SK-N-MC (cell line): ENCODE measurements at places on chromosomes 13 and 19.

- DNase-seq = no peak
Observed at GRCh38 chr19:10796653-10797052, 39.4 kb downstream of the TMED1 start.

- DNase-seq = no peak
Observed at GRCh38 chr13:48222358-48223301, 10.4 kb upstream of the ITM2B start.

DNA sequence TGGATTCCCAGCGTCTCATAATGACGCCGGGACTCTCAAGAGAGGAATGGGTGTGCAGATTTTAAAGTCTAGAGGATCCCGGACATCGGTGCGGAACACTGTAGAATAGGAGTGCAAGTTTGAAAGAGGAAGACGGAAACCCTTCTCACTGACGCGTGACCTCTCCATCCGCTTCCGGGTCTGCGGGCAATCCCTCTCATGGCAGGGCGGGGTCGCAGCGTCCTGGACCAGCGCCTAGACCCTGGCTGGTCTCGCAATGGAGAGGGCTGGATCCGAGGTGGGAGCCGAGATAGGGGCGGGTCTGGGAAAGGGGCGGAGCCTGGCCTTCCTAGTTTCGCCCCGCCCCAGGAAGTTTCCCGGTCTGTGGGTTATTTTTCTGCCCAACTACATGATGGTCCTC is 4.6 kb upstream of the ZNF845 start:
- DNase-seq = no peak

- DNase-seq = peak; percentile 16
Observed at GRCh38 chr19:38095411-38096308, 128.4 kb downstream of the DPF1 start.

DNA sequence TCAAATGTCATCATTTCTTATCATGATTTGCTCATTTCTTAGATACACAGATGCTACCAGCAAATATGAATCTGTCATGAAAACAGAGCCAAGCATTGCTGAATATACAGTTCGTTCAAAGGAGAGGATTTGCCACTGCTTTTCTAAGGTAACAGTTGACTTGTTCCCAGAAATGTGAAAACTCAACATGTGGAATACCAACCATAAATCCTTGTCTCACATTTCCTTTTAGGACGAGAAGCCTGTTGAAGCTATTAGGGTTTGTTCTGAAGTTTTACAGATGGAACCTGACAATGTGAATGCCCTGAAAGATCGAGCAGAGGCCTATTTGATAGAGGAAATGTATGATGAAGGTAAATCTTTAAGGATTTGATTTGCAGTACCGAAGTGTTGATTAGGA is 86.7 kb downstream of the DNAJC3 start:
- no peak for DNase-seq

GRCh38 chr13:47519626-47520025 is 481.4 kb downstream of the SUCLA2 start:
- DNase-seq = no peak

GRCh38 chr19:2627855-2628254 is 74.6 kb downstream of the GNG7 start:
- no peak for DNase-seq

DNA sequence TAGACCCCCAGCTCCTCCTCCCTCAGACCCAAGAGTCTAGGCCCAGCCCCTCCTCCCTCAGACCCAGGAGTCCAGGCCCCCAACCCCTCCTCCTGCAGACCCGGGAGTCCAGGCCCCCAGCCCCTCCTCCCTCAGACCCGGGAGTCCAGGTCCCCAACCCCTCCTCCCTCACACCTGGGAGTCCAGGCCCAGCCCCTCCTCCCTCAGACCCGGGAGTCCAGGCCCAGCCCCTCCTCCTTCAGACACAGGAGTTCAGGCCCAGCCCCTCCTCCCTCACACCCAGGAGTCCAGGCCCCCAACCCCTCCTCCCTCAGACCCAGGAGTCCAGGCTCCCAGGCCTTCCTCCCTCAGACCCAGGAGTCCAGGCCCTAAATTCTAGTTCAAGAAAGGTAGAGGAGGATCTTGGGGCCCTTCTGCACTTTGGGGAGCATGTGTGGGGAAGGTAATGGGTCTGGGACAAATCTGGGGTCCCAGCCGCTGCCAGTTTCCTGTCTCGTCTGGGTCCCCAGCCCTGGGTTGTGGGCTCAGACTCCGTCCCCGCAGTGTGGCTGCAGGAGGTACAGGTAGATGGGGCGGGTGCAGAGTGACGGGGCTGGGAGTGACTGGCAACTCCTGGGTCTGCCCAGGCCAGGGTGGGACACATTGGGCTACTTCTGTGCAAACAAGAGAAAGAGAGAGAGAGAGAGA is 3.2 kb upstream of the TMEM190 start:
- DNase-seq = no peak

GRCh38 chr13:111531505-111531904 is 211.1 kb downstream of the TEX29 start:
- no peak for DNase-seq

DNA sequence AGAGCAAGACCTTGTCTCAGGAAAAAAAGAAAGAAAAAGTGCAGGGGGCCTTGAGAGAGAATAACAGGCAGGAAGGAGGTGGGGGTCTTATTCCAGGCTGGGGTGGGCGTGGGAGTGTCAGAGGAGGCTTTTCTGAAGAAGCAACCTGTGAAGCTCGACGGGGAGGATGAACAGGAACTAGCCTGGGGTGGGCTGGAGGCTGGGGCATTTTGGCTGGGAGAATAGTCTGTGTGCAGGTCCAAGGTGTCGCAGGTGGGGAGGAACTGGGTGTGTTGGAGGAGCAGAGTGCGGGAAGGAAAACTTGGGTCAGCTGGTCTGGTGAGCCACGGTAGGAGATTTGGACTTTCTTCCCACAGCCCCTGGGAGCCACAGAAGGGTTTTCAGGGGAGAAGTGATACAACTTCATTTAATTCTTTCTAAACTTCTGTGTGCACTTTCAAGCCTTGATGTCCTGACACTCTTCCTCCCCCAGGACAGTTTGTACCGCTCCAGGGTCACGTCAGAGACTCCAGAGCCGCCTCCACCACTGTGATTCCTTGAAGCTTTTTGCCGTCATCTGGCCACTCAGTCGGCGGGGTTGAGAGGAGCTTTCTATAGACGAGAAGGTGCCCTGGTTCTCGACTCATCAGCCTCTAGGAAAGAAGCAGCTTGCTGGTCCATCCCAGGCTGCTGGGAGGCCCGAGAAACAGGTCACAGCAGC is 138.7 kb downstream of the SIPA1L3 start:
- no peak for DNase-seq

DNA sequence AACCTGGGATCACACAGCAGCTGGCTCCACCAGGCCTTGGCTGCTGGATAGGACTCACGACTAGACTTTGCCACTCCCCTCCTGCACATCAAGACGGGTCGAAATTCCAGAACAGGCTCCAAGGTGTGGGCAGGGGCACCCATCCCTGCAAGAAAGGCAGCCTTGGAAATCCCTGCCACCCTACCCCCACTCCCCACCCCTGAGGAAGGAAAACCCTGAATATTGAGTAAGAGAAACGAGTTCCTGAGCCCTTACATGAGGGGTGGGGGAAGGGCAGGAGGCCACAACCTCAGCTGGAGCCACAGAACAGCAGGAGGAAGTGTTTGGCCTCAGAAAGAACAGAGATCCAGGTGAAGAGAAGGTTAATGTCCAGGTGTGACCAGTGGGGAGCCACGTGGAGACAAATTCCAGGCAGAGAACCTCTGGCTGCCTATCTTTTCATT is 20.1 kb downstream of the DEDD2 start:
- no peak for DNase-seq
